Activated CD4-positive, CD25-positive, alpha-beta regulatory T cell treated with anti-CD3 and anti-CD28 coated beads, Interleukin-2, amount 50 U/mL, for 72 hours (primary cell): ENCODE measurements at places on chromosomes 2 and 18.

DNA sequence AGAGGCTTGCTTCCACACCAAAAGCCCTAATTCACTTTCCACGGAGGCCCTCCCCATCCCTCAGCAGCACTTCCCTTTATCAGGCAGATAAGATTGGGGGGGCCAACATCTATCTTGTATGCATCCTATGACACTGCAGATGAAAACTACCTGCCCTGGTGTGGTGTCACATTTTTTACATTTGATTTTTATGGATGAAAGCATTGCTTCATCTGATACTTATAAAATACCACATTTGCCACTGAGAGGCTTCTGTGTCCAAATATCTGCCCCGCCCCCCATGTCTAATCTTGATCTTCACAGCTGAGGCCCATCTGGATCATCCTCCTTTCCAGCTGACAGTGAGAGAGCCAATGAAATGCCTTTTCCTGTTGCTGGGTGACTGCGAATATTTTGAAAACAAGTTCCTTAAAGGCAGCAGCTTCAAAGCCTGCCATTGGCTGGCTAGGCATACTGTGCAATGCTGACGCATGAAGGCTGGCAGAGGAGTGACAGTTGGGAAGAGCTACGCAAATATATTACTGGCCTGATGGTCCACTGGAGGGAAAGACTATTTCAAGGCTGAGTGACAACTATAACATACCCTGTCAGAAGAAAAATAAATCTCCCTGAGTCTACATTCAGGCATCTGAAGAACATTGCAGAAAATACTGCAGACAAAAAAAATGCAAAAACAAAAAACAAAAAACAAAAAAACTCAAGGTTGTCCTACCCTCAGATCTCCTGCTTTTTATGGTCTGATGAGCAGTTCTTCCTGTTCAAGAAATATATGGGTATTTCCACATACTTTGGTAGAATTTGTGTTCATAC, 318.7 kb downstream of the PDE11A start:
- DNase-seq, result no peak

- no peak for DNase-seq
Measured at GRCh38 chr18:62486290-62486964, 36.4 kb upstream of the ZCCHC2 start.

GRCh38 chr18:5104246-5104645, 92.8 kb downstream of the AKAIN1 start:
- DNase-seq, result no peak

DNA sequence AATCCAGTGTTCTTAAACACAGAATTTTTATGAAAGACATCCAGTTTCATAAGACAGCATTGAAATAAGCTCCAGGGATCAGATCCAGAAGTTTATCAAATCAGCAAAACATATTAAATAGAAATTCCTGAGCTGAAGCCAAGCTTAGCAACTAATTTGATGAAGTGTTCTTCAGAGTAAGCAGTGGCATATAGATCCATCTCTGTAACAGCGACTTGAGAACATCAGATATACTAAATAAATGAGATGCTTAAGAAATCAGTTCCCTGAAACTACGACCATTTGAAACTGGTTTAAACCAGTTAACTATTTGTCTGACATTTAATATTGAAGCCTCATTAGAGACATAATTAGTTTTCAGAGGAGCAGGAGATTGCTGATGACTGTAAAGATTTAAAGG, 34.1 kb downstream of the PPP1R1C start:
- DNase-seq, result no peak

GRCh38 chr18:35045121-35045520, 3.9 kb downstream of the MAPRE2 start:
- DNase-seq, result no peak

GRCh38 chr2:5040571-5040970, 651.6 kb upstream of the SOX11 start:
- DNase-seq, result no peak

DNA sequence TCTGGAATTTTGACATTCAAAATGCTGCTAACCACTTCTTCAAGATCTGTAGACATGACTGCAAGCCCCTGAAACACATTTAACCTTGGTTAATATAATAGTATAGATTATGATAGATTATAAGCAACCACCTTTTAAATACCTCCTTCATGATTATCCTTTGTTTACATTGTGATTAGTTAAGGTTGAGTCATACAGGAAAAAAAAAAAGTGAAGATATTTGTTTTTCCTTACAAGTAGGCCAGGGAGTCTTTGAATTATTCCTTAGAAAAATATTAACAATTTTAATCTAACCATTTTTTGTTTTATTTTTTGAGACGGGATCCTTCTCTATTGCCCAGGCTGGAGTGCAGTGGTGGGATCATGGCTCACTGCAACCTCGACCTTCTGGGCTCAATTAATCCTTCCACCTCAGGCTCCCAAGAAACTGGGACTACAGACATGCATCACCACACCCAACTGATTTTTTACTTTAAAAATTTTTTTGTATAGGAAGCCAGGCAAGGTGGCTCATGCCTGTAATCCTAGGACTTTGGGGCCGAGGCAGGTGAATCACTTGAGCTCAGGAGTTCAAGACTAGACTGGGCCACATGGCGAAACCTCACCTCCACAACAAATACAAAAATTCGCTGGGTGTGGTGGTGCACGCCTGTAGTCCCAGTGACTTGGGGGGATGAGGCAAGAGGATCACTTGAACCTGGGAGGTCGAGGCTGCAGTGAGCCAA, 99.4 kb downstream of the SLC39A10 start:
- DNase-seq, result no peak

GRCh38 chr2:174779361-174779928, 15.2 kb upstream of the CHRNA1 start:
- DNase-seq, result no peak

DNA sequence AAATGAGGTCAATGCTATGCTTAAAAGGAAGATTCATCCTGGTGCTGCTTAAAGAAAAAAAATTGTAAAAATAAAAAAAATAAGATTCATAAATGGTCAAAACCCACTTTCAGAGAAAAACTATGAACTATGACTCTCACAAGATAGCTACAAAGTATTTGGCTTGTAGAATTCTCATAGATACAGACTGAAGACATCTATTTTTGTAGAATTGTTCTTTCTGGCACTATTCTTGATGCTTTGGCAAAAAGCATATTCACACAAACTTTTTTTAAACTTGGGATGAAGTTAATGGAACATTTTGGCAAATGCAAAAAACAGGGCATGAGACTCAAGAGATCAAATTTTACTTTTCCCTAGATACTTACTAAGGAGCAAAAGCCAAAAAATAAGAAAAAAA, 12.5 kb upstream of the ANKRD29 start:
- DNase-seq, result no peak

DNA sequence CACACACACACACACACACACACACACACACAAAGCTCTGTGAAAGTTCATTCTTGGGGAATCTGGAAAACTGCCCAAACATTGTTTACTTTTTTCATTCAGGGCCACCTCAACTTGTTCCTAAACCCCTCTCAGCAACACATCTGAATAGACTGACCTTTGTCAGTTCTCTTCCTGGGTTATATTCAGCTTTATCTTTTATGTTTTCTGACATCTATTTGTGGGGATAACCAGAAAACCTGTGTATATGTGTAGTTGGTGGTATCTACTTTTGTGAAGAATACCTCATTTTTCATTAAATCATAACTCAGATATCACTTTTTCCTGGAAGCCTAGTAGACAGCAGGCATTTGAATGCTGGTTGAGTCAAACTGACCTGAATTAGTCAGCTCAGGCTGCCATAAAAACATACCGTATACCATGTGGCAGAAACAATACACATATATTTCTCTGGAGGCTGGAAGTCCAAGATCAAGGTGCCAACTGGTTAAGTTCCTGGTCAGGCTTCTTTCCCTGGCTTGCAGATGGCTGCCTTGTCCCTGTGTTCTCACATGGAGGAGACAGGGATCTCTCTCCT, 11.0 kb upstream of the RNF144A start:
- DNase-seq, result no peak

DNA sequence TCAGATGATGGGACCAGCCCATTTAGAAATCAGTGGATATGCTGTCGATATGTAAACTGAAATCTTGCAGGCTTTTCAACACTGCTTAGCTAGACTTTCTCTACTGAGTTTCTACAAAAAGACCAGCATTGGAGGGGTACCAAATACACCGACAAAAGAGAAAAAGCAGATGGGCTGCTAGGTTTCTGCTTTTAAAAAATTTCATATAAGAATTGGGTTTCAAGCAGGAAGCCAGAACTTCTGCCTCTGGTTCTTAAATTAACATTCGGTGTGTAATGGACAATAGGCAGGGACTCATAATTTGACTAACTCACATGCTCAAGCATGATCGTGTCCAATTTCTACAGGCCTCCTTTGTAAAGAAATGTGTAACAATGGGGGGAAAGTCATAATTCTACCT, 3.1 kb downstream of the ARL4C start:
- no peak for DNase-seq

- no peak for DNase-seq
Measured at GRCh38 chr18:11553098-11553940, 56.1 kb upstream of the SLC35G4 start.

GRCh38 chr2:7841751-7842150, 840.1 kb upstream of the ID2 start:
- no peak for DNase-seq

- DNase-seq, result no peak
Measured at GRCh38 chr2:147273106-147273505, 571.7 kb upstream of the ACVR2A start.

GRCh38 chr2:290090-290722, 2.3 kb upstream of the ALKAL2 start:
- DNase-seq, result no peak

- DNase-seq, result no peak
Measured at GRCh38 chr2:112004253-112004645, 50.8 kb upstream of the TMEM87B start.
